ENCODE measurements at places on chromosomes 7 and 10.

GRCh38 chr7:137488038-137488437 lies 144.5 kb upstream of the PTN start:
- no peak for DNase-seq

GRCh38 chr7:25392588-25393338 lies 164.5 kb upstream of the NPVF start:
- DNase-seq, result no peak

GRCh38 chr10:79313911-79314439 lies 33.3 kb upstream of the PPIF start:
- DNase-seq, result no peak

DNA sequence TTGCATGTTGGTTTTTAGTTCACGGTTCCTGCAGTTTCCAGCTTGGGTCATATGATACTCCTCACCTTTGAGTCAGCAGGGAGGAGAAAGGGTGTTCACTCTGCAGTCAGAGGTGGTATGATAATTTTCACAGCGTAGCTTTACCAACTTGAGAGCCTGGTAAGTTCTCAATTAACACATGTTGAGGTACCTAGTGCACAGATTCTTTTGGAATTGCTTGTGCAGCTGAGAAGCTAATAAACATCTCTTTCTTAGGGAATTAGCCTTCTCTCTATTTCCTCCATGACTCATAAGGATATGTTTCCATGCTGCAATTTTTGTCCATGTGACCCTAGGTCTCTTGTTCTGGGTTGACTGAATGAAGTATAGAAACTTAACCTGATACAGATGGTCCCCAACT lies 166.6 kb downstream of the KIF20B start:
- DNase-seq, result no peak

- no peak for DNase-seq
Observed at GRCh38 chr10:61757525-61758397, 95.0 kb downstream of the CABCOCO1 start.

GRCh38 chr7:14024406-14024805 lies 34.9 kb upstream of the ETV1 start:
- no peak for DNase-seq

DNA sequence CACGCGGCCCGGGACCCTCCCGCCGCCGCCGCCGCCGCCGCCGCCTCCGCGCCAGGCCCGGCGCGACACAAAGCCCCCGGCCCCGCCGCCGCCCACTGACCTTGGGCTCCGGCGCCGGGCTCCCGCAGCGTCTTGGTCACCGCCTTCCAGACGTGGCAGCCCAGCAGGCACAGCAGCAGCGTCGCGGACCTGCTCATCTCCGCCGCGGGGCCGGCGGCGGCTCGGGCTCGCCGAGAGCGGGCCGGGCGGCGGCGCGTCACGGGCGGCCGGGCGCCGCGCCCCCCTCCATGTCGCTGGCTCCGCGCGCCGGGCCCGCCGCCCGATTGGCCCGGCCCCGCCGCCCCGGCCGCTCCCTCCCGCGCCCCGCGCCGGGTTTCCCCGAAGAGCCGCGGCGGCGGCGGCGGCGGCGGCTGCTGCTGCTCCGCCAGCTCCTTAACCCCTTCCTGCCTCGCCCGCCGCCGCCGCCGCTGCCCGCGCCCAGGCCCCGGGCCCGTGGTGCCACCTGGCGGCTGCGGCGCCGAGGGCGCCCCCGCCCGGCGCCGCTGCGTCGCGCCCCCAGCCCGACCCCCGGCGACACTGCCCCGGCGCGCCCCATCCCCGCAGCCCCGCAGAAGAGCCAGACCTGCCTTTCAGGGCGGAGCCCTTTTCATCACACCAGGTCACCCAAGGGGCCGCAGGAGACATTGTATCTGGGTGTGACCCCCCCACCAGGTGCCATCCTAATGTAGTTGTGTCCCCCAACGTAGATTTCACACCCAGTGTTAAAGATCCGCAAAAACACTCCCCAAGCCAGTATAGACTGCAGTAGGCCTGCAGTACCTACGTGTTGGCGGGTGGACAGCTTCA lies at the start of gene FAM171A1:
FAM171A1 (minus strand) TSS at position 434 of the 846 bp plus-strand sequence; CDS start at position 197, 237 bp downstream.
- peak; percentile 62 for DNase-seq

GRCh38 chr10:111113238-111113960 lies 36.6 kb downstream of the ADRA2A start:
- no peak for DNase-seq

DNA sequence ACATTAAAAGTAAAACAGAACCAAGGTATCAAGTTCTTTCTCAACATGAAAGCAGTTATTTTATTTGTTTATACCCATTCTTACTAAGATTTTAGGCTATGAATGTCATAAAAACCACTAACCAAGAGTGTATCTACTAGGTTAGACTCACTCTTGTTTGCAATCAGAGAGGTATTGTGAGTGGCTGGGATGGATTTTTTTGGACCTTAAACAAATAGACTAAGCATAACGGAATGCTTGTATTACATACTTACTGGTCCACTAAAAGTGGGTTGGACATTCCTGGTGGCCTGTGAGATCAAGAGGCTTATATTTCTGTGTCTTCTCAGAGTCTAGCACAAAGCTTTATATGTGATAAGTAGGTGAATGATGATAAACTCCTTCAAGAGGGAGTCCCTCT lies 32.6 kb upstream of the CBLL1 start:
- DNase-seq, result no peak

GRCh38 chr7:21370283-21370982 lies 57.5 kb upstream of the SP4 start:
- no peak for DNase-seq

GRCh38 chr7:50488379-50488778 lies 38.2 kb upstream of the FIGNL1 start:
- DNase-seq, result no peak

DNA sequence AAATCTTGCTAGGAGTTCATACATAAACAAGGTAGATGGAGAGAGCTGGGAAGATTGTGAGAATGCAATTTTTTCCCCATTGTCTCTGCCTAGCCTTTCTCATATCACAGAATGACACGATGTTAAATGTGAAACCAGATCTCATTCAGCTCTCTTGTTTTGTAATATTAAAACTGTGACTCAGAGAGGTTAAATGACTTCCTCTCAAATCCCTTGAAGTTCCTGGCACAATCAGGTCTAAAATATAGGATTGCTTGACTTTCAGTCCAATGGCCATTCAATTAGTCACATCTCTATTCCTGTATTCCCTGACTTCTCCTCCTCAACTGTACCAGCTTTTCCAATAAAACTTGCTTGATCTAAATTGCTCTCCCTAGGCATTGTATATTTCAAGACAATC lies 3.1 kb downstream of the ANKRD22 start:
- no peak for DNase-seq

- DNase-seq, result no peak
Observed at GRCh38 chr7:85081846-85082245, 105.0 kb downstream of the SEMA3D start.

DNA sequence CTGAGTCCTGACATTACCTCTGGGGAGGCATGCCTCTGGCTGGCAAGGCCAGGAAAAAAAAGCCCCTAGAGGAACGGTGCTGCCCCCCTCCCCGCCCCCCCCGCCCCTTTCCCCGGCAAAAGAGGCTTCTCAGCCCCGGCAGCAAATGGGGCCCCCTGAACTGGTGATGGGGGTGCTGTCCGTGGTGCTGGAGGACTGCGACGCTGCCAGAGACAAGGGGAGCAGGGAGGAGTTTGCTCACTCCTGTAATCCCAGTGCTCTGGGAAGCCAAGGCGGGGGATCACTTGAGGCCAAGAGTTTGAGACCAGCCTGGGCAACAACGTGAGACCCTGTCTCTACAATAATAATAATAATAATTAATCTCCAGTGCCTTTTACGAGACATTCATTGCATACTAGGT lies 23.7 kb downstream of the SRRM3 start:
- DNase-seq, result no peak

DNA sequence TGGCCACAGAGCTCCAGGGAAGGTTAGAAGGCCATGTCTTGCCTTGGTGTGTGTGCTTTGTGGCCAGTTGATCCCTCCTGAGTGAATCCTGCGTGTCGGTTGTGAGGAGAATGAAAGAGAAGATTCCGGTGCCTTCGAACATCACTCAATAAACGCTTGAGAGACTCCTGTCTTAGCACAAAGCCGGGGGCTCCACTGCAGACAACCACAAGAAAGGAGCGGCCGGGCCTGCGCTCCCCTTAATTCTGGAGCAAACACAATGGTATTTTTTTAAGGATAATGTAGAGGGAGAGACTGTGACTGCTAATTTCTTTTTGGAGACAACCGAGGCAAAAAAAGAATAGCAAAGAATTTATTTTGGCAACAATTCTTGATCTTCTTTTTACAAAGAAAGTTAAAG lies 286.8 kb upstream of the SHH start:
- DNase-seq, result no peak
